Esophagus squamous epithelium (tissue), 5 donors: ENCODE measurements at places on chromosomes 7 and 10. TPM values are rescaled to one million over a fixed set of nuclear protein-coding genes. Genes with fewer than 3 reads are reported as not detected.
A peak's percentile ranks its signal among the peaks of the same experiment; 100 is the strongest.

DNA sequence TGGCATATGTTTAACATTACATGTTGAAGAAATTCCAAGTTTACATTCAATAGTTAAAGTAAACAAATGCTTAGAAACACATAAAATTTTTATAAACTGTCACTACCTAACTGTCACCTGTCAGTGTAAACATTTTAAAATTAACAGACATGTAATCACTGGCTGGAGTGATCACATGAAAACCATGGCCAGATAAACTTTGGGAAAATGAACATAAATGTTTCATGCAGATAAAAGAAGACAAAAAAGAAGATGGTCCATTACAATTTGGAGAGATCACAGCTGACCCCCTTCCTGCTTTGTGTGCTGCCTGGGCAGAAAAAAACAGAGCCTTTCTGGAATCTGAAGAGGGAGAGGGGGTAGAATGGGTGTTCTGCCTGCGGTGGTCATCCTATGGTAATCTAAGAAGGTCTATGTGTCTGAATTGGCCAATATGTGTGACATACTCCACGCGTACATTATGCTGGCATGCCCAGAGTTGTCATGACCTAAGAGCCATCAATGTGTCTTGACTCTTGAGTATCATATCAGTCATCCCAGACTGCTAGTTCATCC lies 57.5 kb upstream of the MEOX2 start:
- no peak overlapping the region for H3K4me3 ChIP-seq
- no peaks in the 10 kb centered on the region for H3K27me3 ChIP-seq
- no peak overlapping the region for H3K27ac ChIP-seq
- no peaks in the 10 kb centered on the region for H3K4me1 ChIP-seq
- no peak for DNase-seq
- H3K36me3 ChIP-seq = no peaks in the 10 kb centered on the region

DNA sequence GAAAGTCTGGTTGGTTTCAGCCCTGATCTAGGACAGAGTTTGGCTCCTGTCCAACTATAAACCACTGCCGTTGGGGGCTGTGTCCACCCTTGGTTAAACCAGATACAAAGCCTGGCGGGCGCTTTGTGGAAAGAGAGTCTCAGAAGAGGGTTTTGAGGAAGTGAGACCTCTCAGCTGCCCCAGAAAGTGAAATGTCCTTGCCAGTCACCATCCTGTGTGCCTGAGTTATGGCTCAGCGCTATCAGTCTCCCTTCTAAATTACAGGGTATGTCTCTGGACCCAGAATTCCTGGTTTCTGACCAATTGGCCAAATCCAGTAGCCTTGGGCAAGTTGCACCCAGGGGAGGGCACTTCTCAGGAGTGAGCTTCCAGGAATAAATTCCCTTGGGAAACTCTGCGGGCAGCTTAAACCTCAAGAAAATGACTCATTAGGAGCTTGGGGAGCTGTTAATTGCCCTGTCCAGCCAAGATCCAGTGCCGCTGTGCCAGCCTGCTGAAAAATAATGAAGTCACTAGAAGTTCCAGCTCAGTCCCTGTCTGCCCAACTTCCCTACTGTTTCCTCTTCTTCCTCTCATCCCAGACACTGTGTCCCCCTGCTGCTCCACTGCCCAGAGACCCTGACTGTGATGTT lies 66.7 kb upstream of the PDZD8 start:
- no peak overlapping the region for H3K27ac ChIP-seq
- no peaks in the 10 kb centered on the region for H3K27me3 ChIP-seq
- H3K4me1 ChIP-seq = peaks cover 19% of the 10 kb centered on the region
- no peak overlapping the region for H3K4me3 ChIP-seq
- no peaks in the 10 kb centered on the region for H3K36me3 ChIP-seq

EGFR gene
- total RNA-seq = 66.1 TPM

C10orf105 gene
- not detected for total RNA-seq

TRIM73 gene
- total RNA-seq = not detected

KLF14 gene
- under 0.01 TPM for total RNA-seq

DNA sequence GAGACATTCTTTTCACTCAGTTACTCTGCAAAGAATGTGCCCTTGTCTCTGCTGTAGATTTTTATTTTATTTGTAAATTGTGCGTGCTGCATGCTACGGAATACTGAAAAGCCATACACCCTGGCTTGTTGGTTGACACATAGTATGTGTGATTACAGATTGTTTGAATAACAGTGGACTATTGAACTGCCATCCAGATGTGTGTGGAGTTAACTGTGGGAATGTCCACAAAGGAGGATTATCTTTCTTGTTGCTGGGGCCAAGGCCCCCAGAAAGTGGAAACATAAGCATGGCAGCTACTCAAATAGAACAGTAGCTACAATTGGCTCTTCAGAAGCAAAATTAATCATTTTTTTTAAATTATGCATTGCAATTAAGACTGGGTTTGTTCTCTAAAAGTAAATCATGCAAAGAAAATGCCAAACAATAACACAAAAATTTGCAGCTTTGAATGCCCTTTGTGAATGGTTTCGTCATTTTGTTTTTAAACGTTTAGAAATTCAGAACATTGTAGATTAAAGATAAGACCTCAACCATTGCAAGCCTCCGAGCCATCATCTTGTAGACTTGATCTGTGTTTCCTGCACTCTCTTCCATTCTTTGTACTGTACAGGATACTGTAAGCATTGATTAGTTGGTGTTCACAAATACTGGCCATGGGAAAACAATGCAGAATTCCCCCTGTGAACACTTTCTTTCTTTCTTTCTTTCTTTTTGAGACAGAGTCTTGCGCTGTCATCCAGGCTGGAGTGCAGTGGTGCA lies 210.3 kb upstream of the TCF7L2 start:
- H3K4me3 ChIP-seq = no peak overlapping the region
- peaks cover 18% of the 10 kb centered on the region for H3K4me1 ChIP-seq
- H3K27me3 ChIP-seq = no peaks in the 10 kb centered on the region
- DNase-seq = no peak
- H3K36me3 ChIP-seq = no peaks in the 10 kb centered on the region

DNA sequence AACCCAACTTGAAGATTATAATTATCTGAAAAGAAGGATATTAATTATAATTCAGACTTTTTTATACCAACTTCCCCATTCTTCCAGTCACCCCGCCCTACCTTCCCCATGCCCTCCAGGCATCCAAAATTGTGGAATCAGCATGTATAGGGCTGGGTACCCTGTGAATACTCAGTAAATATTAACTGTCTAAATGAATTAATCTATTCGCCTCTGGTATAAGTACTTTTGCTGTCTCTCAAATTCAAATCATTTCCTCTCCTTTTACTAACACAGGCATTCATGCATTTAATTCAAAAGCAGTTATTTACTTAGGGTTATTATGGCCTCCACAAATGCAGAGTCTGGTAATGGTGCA lies 26.5 kb upstream of the GOT1 start:
- no peaks in the 10 kb centered on the region for H3K4me1 ChIP-seq
- H3K27me3 ChIP-seq = no peaks in the 10 kb centered on the region
- H3K27ac ChIP-seq = no peak overlapping the region
- no peak overlapping the region for H3K4me3 ChIP-seq

- no peak for DNase-seq
- no peaks in the 10 kb centered on the region for H3K27me3 ChIP-seq
- H3K36me3 ChIP-seq = no peaks in the 10 kb centered on the region
- H3K4me3 ChIP-seq = no peak overlapping the region
- no peak overlapping the region for H3K27ac ChIP-seq
These were observed 81.9 kb downstream of the SKAP2 start for GRCh38 chr7:26782501-26782900.

GRCh38 chr7:26449175-26450165 lies 157.8 kb downstream of the SNX10 start:
- H3K4me1 ChIP-seq = no peaks in the 10 kb centered on the region
- H3K27me3 ChIP-seq = no peaks in the 10 kb centered on the region
- no peak for DNase-seq
- no peak overlapping the region for H3K4me3 ChIP-seq
- peak overlapping the region; percentile 43 for H3K27ac ChIP-seq

GRCh38 chr10:28951484-28951883 lies 274.2 kb downstream of the BAMBI start:
- H3K4me3 ChIP-seq = no peak overlapping the region
- no peak overlapping the region for H3K27ac ChIP-seq
- H3K4me1 ChIP-seq = no peaks in the 10 kb centered on the region
- no peaks in the 10 kb centered on the region for H3K27me3 ChIP-seq

DCLRE1C gene
- 11.2 TPM for total RNA-seq

DNA sequence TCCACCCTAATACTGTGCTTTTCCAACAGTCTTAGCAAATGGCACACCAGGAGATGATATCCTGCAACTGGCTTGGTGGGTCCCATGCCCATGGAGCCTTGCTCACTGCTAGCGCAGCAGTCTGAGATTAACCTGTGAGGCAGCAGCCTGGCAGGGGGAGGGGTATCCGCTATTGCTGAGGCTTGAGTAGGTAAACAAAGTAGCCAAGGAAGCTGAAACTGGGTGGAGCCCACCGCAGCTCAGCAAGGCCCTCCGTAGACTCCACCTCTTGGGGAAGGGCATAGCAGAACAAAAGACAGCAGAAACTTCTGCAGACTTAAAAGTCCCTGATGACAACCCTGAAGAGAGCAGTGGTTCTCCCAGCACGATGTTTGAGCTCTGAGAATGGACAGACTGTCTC lies 399.0 kb downstream of the CCSER2 start:
- no peaks in the 10 kb centered on the region for H3K27me3 ChIP-seq
- no peak for DNase-seq
- no peaks in the 10 kb centered on the region for H3K4me1 ChIP-seq
- H3K36me3 ChIP-seq = no peaks in the 10 kb centered on the region
- no peak overlapping the region for H3K27ac ChIP-seq

CALY gene
- not detected for total RNA-seq

GRCh38 chr10:11335167-11335652 lies 276.2 kb downstream of the USP6NL start:
- H3K4me3 ChIP-seq = no peak overlapping the region
- DNase-seq = no peak
- peaks cover 10% of the 10 kb centered on the region for H3K36me3 ChIP-seq
- H3K27me3 ChIP-seq = no peaks in the 10 kb centered on the region

DNA sequence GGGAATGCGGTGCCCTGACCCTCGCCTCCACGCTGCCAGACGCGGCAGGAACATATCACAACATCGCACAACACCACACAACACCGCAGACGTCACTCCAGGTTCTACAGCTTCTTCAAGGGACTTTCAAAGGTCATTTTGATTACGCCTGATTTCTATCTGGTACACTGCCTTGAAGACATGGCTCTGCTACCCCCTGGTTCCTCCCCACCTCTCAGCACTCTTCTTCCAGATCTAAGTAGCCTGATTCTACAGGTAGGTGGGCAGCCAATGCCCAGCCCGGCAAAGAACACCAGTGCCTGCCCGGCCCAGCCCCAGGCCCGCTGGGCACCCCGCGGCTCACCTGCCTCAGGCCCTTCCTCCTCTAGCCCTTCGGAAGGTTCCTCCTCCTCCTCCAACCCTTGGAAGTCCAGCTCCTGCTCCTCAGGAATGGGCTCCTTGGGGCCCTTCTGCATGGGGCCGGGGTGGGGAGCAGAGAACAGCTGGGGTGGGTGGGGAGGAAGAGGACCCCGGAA lies 8.4 kb downstream of the GIGYF1 start:
- peaks cover 18% of the 10 kb centered on the region for H3K4me1 ChIP-seq
- no peak overlapping the region for H3K27ac ChIP-seq
- no peaks in the 10 kb centered on the region for H3K27me3 ChIP-seq
- peaks cover 95% of the 10 kb centered on the region for H3K36me3 ChIP-seq

GRCh38 chr10:1120306-1120705 lies 64.1 kb downstream of the WDR37 start:
- H3K4me3 ChIP-seq = no peak overlapping the region
- no peak overlapping the region for H3K27ac ChIP-seq
- peaks cover 45% of the 10 kb centered on the region for H3K36me3 ChIP-seq
- no peaks in the 10 kb centered on the region for H3K27me3 ChIP-seq
- no peaks in the 10 kb centered on the region for H3K4me1 ChIP-seq

FASTK gene
- total RNA-seq = 75.0 TPM

DNA sequence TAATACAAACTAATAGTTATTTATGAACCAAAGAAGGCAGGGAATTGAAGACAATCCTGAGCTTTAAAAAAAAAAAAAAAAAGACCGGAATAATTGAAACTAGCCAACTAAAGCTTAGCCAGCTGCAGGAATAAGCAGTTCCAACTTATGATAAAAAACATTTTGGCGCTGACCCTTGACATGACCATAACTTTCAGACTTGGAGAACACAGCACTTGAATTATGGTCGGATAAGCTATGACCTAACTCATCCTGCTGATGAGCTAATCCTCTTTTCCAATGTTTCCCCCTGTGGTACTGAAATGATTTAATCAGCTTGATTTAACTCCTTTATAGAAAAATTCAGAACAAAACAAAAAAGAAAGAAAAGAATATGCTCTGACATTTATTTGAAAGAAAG lies 181.8 kb downstream of the DGKB start:
- no peaks in the 10 kb centered on the region for H3K27me3 ChIP-seq
- no peaks in the 10 kb centered on the region for H3K4me1 ChIP-seq
- no peak overlapping the region for H3K27ac ChIP-seq
- no peak for DNase-seq

C10orf53 gene
- total RNA-seq = not detected

NPSR1 gene
- not detected for total RNA-seq

GOLGA7B gene
- 3.3 TPM for total RNA-seq

- no peak overlapping the region for H3K4me3 ChIP-seq
- no peaks in the 10 kb centered on the region for H3K36me3 ChIP-seq
These were observed 796.8 kb downstream of the KCNMA1 start for GRCh38 chr10:76840802-76841201.

DNA sequence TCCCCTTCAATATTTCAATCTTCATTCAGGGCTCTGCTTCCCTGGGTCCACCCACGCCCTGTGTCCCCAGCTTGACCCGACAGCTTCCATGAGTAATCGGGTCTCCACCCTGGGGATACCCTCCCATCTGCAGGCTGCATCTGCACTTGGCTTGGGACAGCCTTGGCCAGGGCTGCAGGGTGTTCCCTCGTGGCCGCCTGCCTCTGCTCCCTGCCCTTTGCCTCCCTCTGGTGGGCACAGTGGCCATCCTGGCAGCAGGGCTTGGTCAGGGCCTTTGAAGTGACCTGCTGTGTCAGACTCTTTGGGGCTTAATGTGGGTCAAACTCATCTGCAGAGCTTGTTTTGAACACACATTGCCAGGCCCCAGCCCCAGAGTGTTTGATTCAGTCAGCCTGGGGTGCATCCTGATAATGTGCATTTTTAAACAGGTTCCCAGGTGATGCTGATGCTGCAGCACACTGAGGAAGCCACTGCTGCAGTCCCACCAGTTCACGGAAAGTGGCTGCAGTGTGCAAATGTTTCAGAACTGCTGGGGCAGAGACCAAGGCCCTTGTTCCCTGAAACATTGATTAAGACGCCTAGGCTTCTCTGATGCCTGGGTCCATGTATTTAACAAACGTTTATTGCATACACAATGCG lies 80.7 kb upstream of the SEC61G start:
- H3K4me1 ChIP-seq = peaks cover 13% of the 10 kb centered on the region
- no peak for DNase-seq
- no peaks in the 10 kb centered on the region for H3K36me3 ChIP-seq
- H3K4me3 ChIP-seq = no peak overlapping the region
- no peak overlapping the region for H3K27ac ChIP-seq

GRCh38 chr7:157951300-157952049 lies 614.7 kb downstream of the DNAJB6 start:
- no peaks in the 10 kb centered on the region for H3K4me1 ChIP-seq
- no peaks in the 10 kb centered on the region for H3K36me3 ChIP-seq
- peaks cover 6% of the 10 kb centered on the region for H3K27me3 ChIP-seq
- no peak overlapping the region for H3K4me3 ChIP-seq
- H3K27ac ChIP-seq = no peak overlapping the region

- no peak overlapping the region for H3K27ac ChIP-seq
- H3K4me3 ChIP-seq = no peak overlapping the region
- no peak for DNase-seq
- no peaks in the 10 kb centered on the region for H3K4me1 ChIP-seq
These were observed 50.1 kb upstream of the PRKAR1B start for GRCh38 chr7:776992-777727.

GRCh38 chr10:5323446-5323845 lies 41.3 kb upstream of the UCN3 start:
- H3K27me3 ChIP-seq = no peaks in the 10 kb centered on the region
- no peak overlapping the region for H3K27ac ChIP-seq
- H3K4me1 ChIP-seq = no peaks in the 10 kb centered on the region
- no peaks in the 10 kb centered on the region for H3K36me3 ChIP-seq

MYL10 gene
- total RNA-seq = not detected
